Colonic mucosa (tissue), 4 donors: ENCODE measurements at places on chromosomes 5 and 9. TPM values are rescaled to one million over a fixed set of nuclear protein-coding genes. Genes with fewer than 3 reads are reported as not detected.

The ETF1 gene
- total RNA-seq, result 81.5 TPM

The MZB1 gene
- 10.6 TPM for total RNA-seq

The FAM221B gene
- total RNA-seq, result 0.05 TPM

- H3K36me3 ChIP-seq, result no peaks in the 10 kb centered on the region
- no peak overlapping the region for H3K27ac ChIP-seq
- H3K4me1 ChIP-seq, result no peaks in the 10 kb centered on the region
These were observed 114.6 kb downstream of the KLHL3 start for GRCh38 chr5:137621306-137621705.

GRCh38 chr5:54739371-54739770 lies 221.8 kb downstream of the SNX18 start:
- H3K4me3 ChIP-seq, result no peak overlapping the region
- no peaks in the 10 kb centered on the region for H3K27me3 ChIP-seq
- no peak for DNase-seq
- H3K27ac ChIP-seq, result no peak overlapping the region
- H3K36me3 ChIP-seq, result no peaks in the 10 kb centered on the region

GRCh38 chr5:92678640-92679039 lies 902.4 kb downstream of the NR2F1-AS1 start:
- H3K4me1 ChIP-seq, result no peaks in the 10 kb centered on the region
- H3K27ac ChIP-seq, result no peak overlapping the region
- no peaks in the 10 kb centered on the region for H3K36me3 ChIP-seq
- H3K27me3 ChIP-seq, result no peaks in the 10 kb centered on the region
- no peak overlapping the region for H3K4me3 ChIP-seq

DNA sequence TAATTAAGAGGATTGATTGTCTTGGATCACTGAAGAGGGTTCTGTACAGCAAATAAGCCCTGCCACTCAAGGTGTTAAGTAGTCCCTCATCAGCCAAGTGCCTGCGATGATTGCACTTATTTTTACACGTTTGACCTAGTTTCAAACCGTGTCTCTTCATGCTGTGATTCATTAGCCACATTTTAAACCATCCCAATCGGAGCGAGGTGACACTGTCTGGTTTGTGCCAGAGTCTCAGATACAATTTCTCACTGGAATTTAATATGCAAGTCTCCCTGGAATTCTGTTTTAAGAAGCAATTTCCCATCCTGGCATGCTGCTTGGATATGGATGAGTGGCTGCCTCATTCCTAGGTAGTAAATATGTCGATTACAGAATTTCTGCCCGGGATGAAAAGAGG lies 1.6 kb downstream of the INSYN2B start:
- no peaks in the 10 kb centered on the region for H3K27me3 ChIP-seq
- H3K4me3 ChIP-seq, result no peak overlapping the region
- DNase-seq, result no peak

- no peak for DNase-seq
- no peaks in the 10 kb centered on the region for H3K4me1 ChIP-seq
- H3K27ac ChIP-seq, result no peak overlapping the region
- H3K4me3 ChIP-seq, result no peak overlapping the region
- H3K36me3 ChIP-seq, result no peaks in the 10 kb centered on the region
These were observed 76.2 kb upstream of the MYO10 start for GRCh38 chr5:17012289-17012688.

GRCh38 chr5:171521219-171521633 lies 101.8 kb downstream of the FGF18 start:
- no peaks in the 10 kb centered on the region for H3K4me1 ChIP-seq
- H3K36me3 ChIP-seq, result no peaks in the 10 kb centered on the region
- DNase-seq, result no peak
- no peaks in the 10 kb centered on the region for H3K27me3 ChIP-seq

The AOPEP gene
- 43.2 TPM for total RNA-seq

DNA sequence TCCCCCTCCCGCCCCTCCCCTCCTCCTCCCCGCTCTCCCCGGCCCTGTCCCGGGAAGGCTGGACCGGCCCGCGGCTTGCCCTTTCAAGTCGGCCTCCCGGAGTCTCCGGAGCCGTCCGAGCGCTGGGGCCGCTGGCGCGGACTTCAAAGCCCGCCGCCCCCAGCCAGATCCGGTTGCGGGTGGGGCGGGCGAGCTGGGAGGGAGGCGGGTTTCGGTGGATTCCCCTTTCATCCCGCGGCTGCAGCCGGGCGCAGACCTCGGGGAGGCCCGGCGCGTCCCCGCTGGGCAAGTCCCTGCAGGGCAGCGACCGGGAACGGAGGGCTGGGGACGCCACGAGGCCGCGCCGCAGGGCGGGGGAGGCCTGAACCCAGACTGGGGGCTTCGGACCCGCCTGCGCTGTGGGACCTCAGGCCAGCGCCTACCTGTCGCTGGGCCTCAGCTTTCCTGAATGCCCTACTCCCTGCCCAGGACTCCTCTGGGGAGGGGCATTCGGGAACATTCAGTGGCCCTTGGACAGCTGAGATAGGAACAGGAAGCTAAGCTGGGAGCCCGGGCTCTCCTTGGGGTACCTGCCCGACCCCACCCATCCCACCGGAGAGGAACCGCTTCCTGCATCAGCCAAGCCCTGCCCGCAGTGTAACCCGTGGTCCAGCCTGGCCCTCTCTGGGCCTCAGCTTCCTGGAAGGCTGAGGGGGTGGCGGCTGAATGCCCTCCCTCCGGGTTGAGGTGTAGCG lies 23.4 kb downstream of the C9orf50 start:
- DNase-seq, result peak; percentile 77
- H3K36me3 ChIP-seq, result no peaks in the 10 kb centered on the region
- H3K27ac ChIP-seq, result peak overlapping the region; percentile 79
- H3K27me3 ChIP-seq, result no peaks in the 10 kb centered on the region
- peaks cover 5% of the 10 kb centered on the region for H3K4me1 ChIP-seq

- no peak overlapping the region for H3K27ac ChIP-seq
- H3K4me3 ChIP-seq, result no peak overlapping the region
- no peak for DNase-seq
- no peaks in the 10 kb centered on the region for H3K4me1 ChIP-seq
These were observed 8.1 kb upstream of the TENT4A start for GRCh38 chr5:6705088-6705487.

The RANBP17 gene
- total RNA-seq, result 9.4 TPM

The TMC1 gene
- 0.29 TPM for total RNA-seq

DNA sequence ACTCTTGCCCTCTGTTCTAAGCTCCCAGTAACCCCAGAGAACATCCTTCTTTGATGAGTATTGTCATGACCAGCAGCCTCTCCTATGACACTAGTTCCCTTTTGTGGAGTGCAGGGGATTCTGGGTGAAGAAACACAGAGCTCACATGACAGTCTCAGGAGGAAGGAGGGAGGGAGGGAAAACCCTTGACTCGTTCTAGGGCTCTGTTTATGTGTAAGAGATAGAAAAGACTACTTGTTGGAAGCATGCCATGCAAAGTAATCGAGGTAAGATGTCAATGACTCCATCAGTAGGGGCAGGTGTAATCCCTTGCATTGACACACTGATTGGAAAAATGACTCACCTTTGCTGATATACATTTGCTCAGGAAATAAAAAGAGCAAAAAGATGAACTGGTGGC lies 190.2 kb upstream of the ELL2 start:
- H3K36me3 ChIP-seq, result no peaks in the 10 kb centered on the region
- H3K4me3 ChIP-seq, result no peak overlapping the region
- no peaks in the 10 kb centered on the region for H3K4me1 ChIP-seq
- H3K27me3 ChIP-seq, result no peaks in the 10 kb centered on the region
- no peak overlapping the region for H3K27ac ChIP-seq
- no peak for DNase-seq

DNA sequence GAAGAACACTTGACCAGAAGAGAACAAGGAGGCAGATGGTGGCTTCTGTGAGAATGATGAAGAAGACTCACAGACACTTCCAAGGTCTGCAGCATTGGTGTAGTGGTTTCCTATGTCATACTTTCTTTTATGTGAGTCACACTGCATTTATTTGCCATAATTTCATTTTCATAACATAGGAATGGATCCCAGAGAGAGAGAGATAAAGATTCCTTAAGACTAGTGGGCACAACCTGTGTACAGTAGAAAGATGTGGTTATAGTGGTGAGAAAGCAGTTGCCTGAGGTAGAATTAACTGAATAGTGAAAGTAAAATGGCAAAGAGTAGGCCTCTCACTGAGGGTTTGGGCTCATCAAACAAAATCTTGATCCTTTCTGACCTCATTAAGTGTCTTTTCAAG lies 7.6 kb upstream of the CCDC152 start:
- H3K27me3 ChIP-seq, result no peaks in the 10 kb centered on the region
- no peaks in the 10 kb centered on the region for H3K4me1 ChIP-seq
- H3K36me3 ChIP-seq, result no peaks in the 10 kb centered on the region
- no peak overlapping the region for H3K27ac ChIP-seq
- DNase-seq, result no peak
- no peak overlapping the region for H3K4me3 ChIP-seq

DNA sequence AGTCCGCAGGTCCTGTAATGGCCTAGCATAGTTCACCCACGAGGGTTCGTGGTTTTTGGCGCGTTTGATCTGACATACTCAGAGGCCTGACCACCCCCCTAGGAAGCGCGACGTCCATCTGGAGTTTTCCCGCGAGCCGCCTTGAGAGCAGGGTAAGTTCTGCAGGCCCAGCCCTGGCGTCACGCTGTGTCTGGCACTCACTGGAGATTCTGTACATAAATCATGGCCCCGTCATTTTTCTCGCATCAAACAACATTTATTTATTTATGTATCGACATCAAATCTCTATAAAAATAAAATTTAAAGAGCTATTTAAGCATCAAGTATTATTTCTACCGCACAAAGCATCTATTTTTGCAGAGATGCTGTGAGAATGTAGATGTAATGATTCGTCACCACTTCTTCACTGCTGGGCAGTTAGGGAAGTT lies 437 bp upstream of the TRIM41 start:
- no peak for DNase-seq
- H3K4me3 ChIP-seq, result peak overlapping the region; percentile 71
- peaks cover 1% of the 10 kb centered on the region for H3K4me1 ChIP-seq
- H3K27me3 ChIP-seq, result no peaks in the 10 kb centered on the region

The BHMT2 gene
- total RNA-seq, result 0.40 TPM

The COL27A1 gene
- total RNA-seq, result 4.2 TPM

- no peaks in the 10 kb centered on the region for H3K36me3 ChIP-seq
- H3K27me3 ChIP-seq, result no peaks in the 10 kb centered on the region
- H3K4me3 ChIP-seq, result no peak overlapping the region
- H3K4me1 ChIP-seq, result no peaks in the 10 kb centered on the region
These were observed 2.0 kb downstream of the SNCAIP start for GRCh38 chr5:122314036-122314435.

DNA sequence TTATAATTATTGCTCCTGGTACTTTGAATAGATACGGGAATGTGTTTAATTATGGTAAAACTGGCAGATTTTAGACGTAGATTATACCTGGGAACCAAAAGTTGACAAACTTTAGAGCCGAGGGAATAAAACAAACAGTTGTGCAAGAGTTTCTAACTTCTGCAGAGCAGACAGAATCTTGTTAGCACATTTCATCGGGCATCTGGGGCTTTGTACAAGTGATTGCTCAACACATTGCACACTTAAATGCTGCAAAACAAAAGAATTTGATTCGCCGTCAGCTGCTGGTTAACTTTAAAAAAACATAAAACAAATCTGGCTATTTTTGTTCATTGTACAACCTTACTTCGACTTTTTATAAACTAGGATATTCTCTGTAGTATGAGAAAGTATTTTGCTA lies 398.1 kb downstream of the MAN2A1 start:
- DNase-seq, result no peak
- H3K4me3 ChIP-seq, result no peak overlapping the region

DNA sequence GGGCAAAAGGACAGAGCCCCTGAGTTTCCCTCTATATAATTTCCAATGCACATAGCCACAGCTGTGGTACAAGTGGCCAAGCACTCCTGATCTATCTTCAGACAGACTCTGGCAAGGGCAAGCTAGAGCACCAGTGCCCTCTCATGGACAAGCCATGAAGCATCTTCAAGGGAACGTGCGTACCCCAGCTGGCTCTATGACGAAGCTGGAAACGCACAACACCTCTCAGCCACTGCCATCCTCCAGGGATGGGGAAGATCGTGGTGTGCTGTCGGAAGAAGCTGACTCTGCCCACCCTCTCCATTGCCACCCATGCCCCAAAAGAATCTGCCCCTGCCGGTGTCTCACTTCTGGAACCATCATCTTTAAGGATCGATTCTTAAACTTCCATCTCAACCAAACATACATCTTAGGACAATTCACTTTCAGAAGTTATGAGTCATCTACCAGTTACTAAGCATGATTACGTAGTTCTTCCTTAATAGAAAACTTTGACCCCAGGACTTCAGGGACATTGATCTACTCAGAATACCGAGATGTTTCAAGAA lies 482.9 kb downstream of the AGTPBP1 start:
- no peaks in the 10 kb centered on the region for H3K4me1 ChIP-seq
- H3K27ac ChIP-seq, result no peak overlapping the region
- no peak overlapping the region for H3K4me3 ChIP-seq
- no peaks in the 10 kb centered on the region for H3K36me3 ChIP-seq
- peak; percentile 50 for DNase-seq

DNA sequence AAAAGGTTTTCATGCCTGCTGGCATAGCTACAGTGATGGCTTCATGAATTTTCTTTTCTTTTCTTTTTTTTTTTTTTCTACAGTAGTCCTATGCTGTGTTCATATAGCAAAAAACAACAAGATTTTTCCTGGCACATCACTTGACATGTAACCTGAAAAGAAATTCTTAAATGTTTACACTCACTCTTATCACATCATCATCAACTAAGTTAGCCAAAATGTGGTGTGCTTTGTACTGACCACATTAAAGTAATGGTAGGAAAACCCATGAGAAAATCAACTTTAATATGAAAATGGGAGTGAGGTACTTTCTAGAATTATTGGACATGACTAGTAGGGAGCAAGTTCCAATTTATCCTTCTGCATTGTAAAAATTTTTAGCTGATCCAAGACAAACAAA lies 146.7 kb downstream of the SSBP2 start:
- H3K4me3 ChIP-seq, result no peak overlapping the region
- no peaks in the 10 kb centered on the region for H3K27me3 ChIP-seq
- no peak overlapping the region for H3K27ac ChIP-seq

GRCh38 chr5:9380109-9380508 lies 165.8 kb downstream of the SEMA5A start:
- H3K27me3 ChIP-seq, result no peaks in the 10 kb centered on the region
- no peak overlapping the region for H3K4me3 ChIP-seq
- DNase-seq, result no peak
- H3K4me1 ChIP-seq, result no peaks in the 10 kb centered on the region

The NUTM2G gene
- total RNA-seq, result not detected
